ENCODE measurements at places on chromosomes 2 and 18. TPM values are rescaled to one million over a fixed set of nuclear protein-coding genes. Genes with fewer than 3 reads are reported as not detected.

SFTPB gene
- 0.23 TPM for total RNA-seq

CNDP1 gene
- not detected for total RNA-seq

FOXD4L1 gene
- 0.31 TPM for total RNA-seq

MBP gene
- total RNA-seq = 29.2 TPM

CASP10 gene
- 2.5 TPM for total RNA-seq

ZSWIM2 gene
- not detected for total RNA-seq

SKOR2 gene
- not detected for total RNA-seq

Data from A549 treated with DMSO at 1 μM for 4 hours (cell line).